ENCODE measurements at places on chromosomes 4 and X. TPM values are rescaled to one million over a fixed set of nuclear protein-coding genes. Genes with fewer than 3 reads are reported as not detected.

Gene RTL9
- not detected for total RNA-seq

Gene MAPK10
- total RNA-seq: not detected

Gene IRF2
- total RNA-seq: 44.1 TPM

DNA sequence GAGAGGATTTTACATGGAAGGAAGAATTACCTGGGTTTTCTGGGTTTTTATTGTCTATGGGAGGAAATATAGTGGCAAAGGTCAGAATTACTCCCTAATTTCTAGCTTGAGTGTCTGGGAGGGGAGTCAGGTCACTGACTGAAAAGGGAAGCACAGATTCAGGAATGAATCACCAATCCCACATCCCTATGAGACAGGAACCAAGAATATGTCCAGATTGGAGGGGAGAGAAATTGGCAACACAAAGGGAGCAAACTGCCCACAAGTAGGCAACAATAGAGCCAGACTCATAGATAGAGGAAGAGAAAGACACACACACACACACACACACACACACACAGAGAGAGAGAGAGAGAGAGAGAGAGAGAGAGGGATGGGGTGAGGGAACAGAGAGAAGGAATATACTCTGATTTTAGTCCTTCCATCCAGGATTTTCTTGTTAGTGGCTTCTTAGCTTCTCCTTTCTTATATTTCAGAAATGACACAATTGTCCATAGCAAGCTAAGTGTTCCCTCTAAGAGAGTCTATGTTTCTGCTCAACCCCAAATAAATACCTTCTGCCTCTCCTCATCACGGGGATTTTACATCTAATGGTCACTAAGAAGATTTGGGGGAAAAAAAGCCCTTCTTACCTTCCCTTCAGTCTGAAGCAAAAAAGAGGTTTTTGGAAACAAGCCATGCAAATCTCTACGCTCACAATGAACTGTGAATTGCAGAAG lies 12.0 kb downstream of the P2RY10 start:
- no peak for DNase-seq

GRCh38 chr4:107999932-108000539 lies 10.3 kb downstream of the HADH start:
- no peak for DNase-seq
